B cell (primary cell): ENCODE measurements at places on chromosomes 12 and 14.
A peak's percentile ranks its signal among the peaks of the same experiment; 100 is the strongest.

- DNase-seq = no peak
- H3K36me3 ChIP-seq = no peaks in the 10 kb centered on the region
- H3K27ac ChIP-seq = no peak overlapping the region
Measured at GRCh38 chr14:29759521-29760340, 167.9 kb downstream of the PRKD1 start.

DNA sequence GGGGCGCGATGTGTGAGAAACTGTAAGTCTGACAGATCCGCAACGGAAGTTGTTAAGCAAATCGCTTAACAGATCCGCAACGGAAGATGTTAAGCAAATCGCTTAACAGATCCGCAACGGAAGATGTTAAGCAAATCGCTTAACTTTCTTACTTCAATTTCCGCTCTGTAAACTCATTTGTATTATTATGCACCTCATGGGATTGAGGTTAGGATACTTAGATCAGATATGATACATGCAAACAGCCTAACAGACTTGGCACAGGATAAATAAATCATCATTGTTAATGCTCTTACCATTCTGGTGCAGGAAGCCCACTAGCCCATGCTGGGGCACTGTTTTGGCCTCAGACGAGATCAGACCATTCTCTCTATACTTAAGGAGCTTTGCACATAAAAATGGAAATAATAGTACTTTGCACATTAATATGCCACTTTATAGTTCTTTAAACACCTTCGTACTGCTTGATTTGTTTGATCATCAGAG is 399 bp downstream of the NCAPD2 start:
- no peaks in the 10 kb centered on the region for H3K27me3 ChIP-seq
- peak overlapping the region; percentile 46 for H3K27ac ChIP-seq
- DNase-seq = no peak
- H3K36me3 ChIP-seq = peaks cover 2% of the 10 kb centered on the region
- H3K4me3 ChIP-seq = peak overlapping the region; percentile 81

DNA sequence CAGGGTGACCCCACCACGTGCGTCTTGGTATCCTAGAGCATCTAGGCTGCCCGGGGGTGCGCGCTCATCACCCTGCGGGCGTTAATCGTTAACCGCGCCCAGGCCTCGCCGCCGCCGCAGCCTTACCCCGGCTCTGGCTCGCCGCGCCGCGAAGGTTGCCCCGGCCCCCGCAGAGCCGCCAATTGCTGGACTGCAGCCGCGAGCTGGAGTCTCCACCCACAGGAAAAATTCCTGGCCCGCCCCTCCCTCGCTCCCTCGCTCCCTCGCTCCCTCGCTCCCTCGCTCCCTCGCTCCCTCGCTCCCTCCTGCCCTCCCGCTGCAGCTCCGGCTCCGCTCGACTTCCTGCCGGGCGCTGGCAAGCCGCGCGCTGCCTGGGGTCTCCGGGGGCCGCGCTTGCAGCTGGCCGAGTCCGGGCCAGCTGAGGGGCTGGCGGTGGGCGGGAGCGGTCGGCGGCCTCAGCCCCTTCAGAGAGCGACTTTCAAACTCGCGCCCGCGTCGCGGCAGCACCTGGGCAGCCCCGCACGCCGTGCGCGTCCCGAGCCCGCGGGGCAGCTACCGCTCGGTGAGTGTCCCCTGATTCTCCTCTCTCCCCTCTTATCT is at the start of gene PLEKHG3:
TSS of gene PLEKHG3 (plus strand) at position 282 of the 600 bp plus-strand sequence. CDS start 23,208 bp downstream, outside the sequence.
- peak; percentile 24 for DNase-seq
- peaks cover 15% of the 10 kb centered on the region for H3K27me3 ChIP-seq
- H3K4me1 ChIP-seq = peaks cover 48% of the 10 kb centered on the region
- H3K4me3 ChIP-seq = no peak within 1 kb of the TSS

GRCh38 chr12:121400332-121401139 is 618 bp downstream of the RNF34 start:
- peak overlapping the region; percentile 76 for H3K27ac ChIP-seq
- H3K36me3 ChIP-seq = peaks cover 15% of the 10 kb centered on the region
- no peaks in the 10 kb centered on the region for H3K27me3 ChIP-seq
- no peak for DNase-seq

DNA sequence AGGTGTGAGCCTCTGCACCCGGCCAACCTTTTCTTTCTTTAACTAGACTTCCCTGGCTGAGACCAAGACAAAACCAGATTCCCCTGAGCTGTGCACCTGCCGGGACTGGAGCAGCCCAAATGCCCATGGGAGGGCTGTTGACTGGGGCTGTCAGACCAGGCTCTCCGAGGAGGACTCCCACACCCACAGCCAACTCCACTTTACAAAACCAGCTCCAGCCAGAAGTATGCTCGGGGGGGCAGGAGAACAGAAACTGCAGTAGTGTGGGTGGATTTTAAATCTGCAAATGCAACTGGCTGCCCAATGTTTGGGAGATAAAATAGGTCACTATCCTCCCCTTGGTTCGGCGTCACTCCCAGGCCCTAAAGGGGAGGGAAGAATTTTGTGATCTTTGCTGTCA is 78.5 kb downstream of the VCPKMT start:
- peaks cover 36% of the 10 kb centered on the region for H3K4me1 ChIP-seq
- no peaks in the 10 kb centered on the region for H3K36me3 ChIP-seq
- no peak overlapping the region for H3K27ac ChIP-seq
- H3K4me3 ChIP-seq = no peak overlapping the region

GRCh38 chr14:54889919-54890318 is 12.7 kb downstream of the GCH1 start:
- H3K4me1 ChIP-seq = peaks cover 11% of the 10 kb centered on the region
- no peaks in the 10 kb centered on the region for H3K27me3 ChIP-seq
- H3K27ac ChIP-seq = no peak overlapping the region
- H3K4me3 ChIP-seq = no peak overlapping the region

- H3K4me3 ChIP-seq = no peak overlapping the region
- H3K27ac ChIP-seq = no peak overlapping the region
- H3K27me3 ChIP-seq = no peaks in the 10 kb centered on the region
- no peaks in the 10 kb centered on the region for H3K4me1 ChIP-seq
Measured at GRCh38 chr14:82537831-82538230, 1004.2 kb upstream of the SEL1L start.

GRCh38 chr12:52278575-52279421 is 4.4 kb downstream of the KRT86 start:
- DNase-seq = peak; percentile 64
- no peak overlapping the region for H3K27ac ChIP-seq
- H3K27me3 ChIP-seq = no peaks in the 10 kb centered on the region
- no peaks in the 10 kb centered on the region for H3K36me3 ChIP-seq
- H3K4me1 ChIP-seq = peaks cover 4% of the 10 kb centered on the region
- no peak overlapping the region for H3K4me3 ChIP-seq

- H3K36me3 ChIP-seq = peaks cover 56% of the 10 kb centered on the region
- peak overlapping the region; percentile 94 for H3K27ac ChIP-seq
Measured at GRCh38 chr12:6970096-6970527, 352 bp downstream of the PHB2 start.

DNA sequence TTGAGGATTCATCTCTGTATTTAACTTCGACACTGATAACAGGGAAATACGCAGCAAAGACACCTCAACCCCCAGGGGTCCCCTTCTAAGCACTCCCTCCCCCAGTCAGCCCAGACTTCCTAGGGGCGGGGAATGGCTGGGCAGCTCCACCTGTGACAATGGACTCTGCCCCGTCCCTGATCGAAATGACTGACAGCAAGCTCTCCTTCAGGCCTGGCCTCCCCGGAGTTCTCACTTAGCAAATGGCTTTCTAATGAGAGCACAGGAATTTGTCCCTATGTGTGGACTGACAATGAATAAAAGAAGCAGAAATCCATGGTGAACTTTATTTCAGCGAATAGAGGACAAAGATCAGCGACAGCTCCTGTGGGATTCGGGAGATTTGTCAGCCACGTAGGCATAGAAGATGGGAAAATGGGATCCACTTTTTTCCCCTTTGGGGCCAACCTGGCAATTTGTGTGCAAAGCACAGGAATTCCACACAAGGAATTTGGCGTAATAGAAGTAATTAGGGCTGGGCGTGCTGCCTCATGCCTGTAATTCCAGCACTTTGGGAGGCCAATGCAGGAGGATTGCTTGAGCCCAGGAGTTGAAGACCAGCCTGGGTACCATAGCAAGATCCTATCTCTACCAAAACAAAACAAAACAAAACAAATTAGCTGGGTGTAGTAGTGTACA is 63.8 kb downstream of the TNFAIP2 start:
- no peak overlapping the region for H3K27ac ChIP-seq
- no peaks in the 10 kb centered on the region for H3K27me3 ChIP-seq
- no peak for DNase-seq
- H3K4me3 ChIP-seq = no peak overlapping the region
- peaks cover 14% of the 10 kb centered on the region for H3K4me1 ChIP-seq

- H3K4me1 ChIP-seq = peaks cover 9% of the 10 kb centered on the region
- H3K27me3 ChIP-seq = no peaks in the 10 kb centered on the region
- no peak overlapping the region for H3K4me3 ChIP-seq
- H3K27ac ChIP-seq = no peak overlapping the region
Measured at GRCh38 chr14:63857466-63858030, 4.7 kb downstream of the SYNE2 start.

- peaks cover 12% of the 10 kb centered on the region for H3K4me1 ChIP-seq
- H3K36me3 ChIP-seq = no peaks in the 10 kb centered on the region
- peaks cover 12% of the 10 kb centered on the region for H3K27me3 ChIP-seq
- H3K4me3 ChIP-seq = no peak overlapping the region
- H3K27ac ChIP-seq = no peak overlapping the region
Measured at GRCh38 chr12:124688356-124688992, 121.1 kb upstream of the NCOR2 start.

GRCh38 chr12:131123817-131124216 is 170.1 kb downstream of the ADGRD1 start:
- no peak overlapping the region for H3K27ac ChIP-seq
- DNase-seq = no peak
- H3K4me3 ChIP-seq = no peak overlapping the region
- no peaks in the 10 kb centered on the region for H3K27me3 ChIP-seq
- H3K4me1 ChIP-seq = no peaks in the 10 kb centered on the region
- no peaks in the 10 kb centered on the region for H3K36me3 ChIP-seq

GRCh38 chr12:131901431-131902331 is 7.3 kb downstream of the ULK1 start:
- peak; percentile 3 for DNase-seq
- H3K27me3 ChIP-seq = no peaks in the 10 kb centered on the region
- H3K4me3 ChIP-seq = no peak overlapping the region

- no peak overlapping the region for H3K27ac ChIP-seq
- H3K4me3 ChIP-seq = no peak overlapping the region
- no peak for DNase-seq
- H3K4me1 ChIP-seq = no peaks in the 10 kb centered on the region
- no peaks in the 10 kb centered on the region for H3K36me3 ChIP-seq
- H3K27me3 ChIP-seq = peaks cover 21% of the 10 kb centered on the region
Measured at GRCh38 chr14:94114589-94115057, 4.1 kb downstream of the IFI27 start.

DNA sequence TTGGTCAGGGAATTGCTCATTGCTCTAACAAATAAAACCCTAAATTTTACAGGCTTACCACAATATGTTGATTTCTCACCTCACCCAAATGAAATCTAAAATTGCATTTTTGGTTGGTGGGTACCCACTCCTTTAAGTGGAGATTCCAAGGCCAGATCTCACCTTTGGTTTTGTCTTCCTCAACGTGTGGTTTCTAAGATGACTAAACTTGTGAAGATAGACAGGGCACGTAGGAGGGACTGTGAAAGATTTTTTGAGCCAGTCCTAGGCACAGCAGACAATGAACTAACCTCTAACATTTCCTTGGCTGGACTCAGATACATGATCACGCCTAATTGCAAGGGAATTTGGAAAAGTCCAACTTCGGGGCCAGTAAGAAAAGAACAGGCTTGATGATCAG is 1003.9 kb downstream of the FLRT2 start:
- no peak overlapping the region for H3K27ac ChIP-seq
- H3K36me3 ChIP-seq = no peaks in the 10 kb centered on the region
- H3K4me3 ChIP-seq = no peak overlapping the region
- no peak for DNase-seq

GRCh38 chr12:67572492-67572891 is 76.1 kb upstream of the DYRK2 start:
- H3K27me3 ChIP-seq = no peaks in the 10 kb centered on the region
- no peaks in the 10 kb centered on the region for H3K36me3 ChIP-seq
- DNase-seq = no peak
- H3K4me3 ChIP-seq = no peak overlapping the region
- H3K27ac ChIP-seq = no peak overlapping the region
- no peaks in the 10 kb centered on the region for H3K4me1 ChIP-seq

- H3K4me3 ChIP-seq = no peak overlapping the region
- H3K36me3 ChIP-seq = no peaks in the 10 kb centered on the region
- no peaks in the 10 kb centered on the region for H3K27me3 ChIP-seq
- H3K4me1 ChIP-seq = no peaks in the 10 kb centered on the region
Measured at GRCh38 chr12:92528586-92528985, 174.2 kb upstream of the PLEKHG7 start.

DNA sequence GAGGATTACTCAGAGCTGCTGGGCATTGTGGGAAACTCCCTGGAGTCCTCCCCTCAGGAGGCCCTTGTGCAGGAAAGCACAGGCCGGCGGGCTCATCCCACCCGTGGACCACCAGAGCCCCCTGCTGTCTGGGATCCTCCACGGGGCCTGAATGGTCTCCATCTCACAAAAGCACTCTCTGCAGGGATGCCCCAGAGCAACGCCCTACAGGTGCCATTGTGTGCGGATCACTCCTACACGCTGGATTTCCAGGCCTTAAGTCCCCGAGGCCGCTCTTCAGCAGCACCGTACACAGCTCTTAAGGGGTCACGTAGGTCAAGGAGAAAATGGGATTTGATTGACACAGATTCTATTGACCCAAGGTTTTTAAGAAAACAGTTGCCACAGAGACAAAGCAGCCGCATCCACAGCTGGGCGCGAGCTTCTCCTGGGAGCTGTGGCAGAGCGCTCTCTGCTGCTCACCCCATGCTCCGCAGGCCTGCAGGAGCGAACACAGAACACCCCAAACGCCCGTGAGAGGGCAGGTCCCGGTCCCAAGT is 36.7 kb upstream of the RIMBP2 start:
- no peaks in the 10 kb centered on the region for H3K4me1 ChIP-seq
- no peak for DNase-seq
- H3K36me3 ChIP-seq = no peaks in the 10 kb centered on the region
- H3K27ac ChIP-seq = no peak overlapping the region

- no peaks in the 10 kb centered on the region for H3K27me3 ChIP-seq
- DNase-seq = no peak
- H3K4me3 ChIP-seq = no peak overlapping the region
- H3K27ac ChIP-seq = no peak overlapping the region
Measured at GRCh38 chr12:78928200-78929074, 63.9 kb downstream of the SYT1 start.
